ENCODE measurements at places on chromosomes 4 and X. TPM values are rescaled to one million over a fixed set of nuclear protein-coding genes. Genes with fewer than 3 reads are reported as not detected.

The ATP2B3 gene
- 0.42 TPM for total RNA-seq

The ADRA2C gene
- 14.8 TPM for total RNA-seq

The S100G gene
- total RNA-seq = not detected

The FGF5 gene
- total RNA-seq = not detected

The ZRSR2 gene
- total RNA-seq = 16.1 TPM

DNA sequence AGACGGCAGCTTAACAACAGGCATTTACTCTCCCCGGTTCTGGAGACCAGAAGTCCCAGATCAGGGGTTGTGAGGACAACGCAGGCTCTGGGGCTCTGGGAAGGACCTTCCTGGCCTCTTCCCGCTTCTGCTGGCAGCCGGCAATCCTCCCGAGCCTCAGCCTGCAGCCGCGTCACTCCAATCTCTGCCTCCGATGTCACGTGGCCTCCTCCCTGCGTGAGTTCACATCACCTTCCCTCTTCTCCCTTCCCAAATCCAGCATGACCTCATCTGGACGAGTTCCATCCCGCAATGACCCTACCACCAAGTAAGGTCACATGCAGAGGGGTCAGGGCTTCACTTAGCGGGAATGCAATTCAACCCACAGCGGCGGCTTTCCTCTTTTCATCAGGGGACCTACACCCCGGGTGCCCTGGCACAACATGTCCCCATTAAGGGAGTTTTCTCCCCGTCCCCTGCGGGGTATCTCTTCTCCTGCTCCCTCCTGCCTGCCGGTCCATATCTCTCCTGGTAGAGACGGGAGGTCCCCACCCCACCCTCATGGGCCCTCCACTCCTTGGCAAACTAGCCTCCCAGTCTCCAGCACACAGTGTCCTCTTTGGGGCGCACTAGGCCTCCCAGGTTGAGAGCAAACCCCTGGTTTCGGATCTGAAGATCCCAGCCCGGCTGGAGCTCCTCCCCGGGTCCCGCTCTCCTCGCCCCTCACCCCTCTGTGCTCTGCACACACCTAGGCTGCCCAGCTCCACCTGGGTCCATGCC, 25.5 kb downstream of the ABLIM2 start:
- DNase-seq = no peak
- no peaks in the 10 kb centered on the region for H3K36me3 ChIP-seq
- H3K27me3 ChIP-seq = no peaks in the 10 kb centered on the region
- no peak overlapping the region for H3K27ac ChIP-seq
- H3K4me1 ChIP-seq = no peaks in the 10 kb centered on the region

GRCh38 chr4:186829740-186830449, 106.2 kb upstream of the FAT1 start:
- no peaks in the 10 kb centered on the region for H3K27me3 ChIP-seq
- H3K27ac ChIP-seq = no peak overlapping the region
- no peak for DNase-seq
- H3K4me1 ChIP-seq = no peaks in the 10 kb centered on the region
- H3K36me3 ChIP-seq = no peaks in the 10 kb centered on the region
- no peak overlapping the region for H3K4me3 ChIP-seq

GRCh38 chr4:20017070-20017776, 234.5 kb upstream of the SLIT2 start:
- H3K4me1 ChIP-seq = no peaks in the 10 kb centered on the region
- H3K27ac ChIP-seq = no peak overlapping the region
- no peaks in the 10 kb centered on the region for H3K27me3 ChIP-seq
- no peak for DNase-seq
- no peaks in the 10 kb centered on the region for H3K36me3 ChIP-seq
- H3K4me3 ChIP-seq = no peak overlapping the region

DNA sequence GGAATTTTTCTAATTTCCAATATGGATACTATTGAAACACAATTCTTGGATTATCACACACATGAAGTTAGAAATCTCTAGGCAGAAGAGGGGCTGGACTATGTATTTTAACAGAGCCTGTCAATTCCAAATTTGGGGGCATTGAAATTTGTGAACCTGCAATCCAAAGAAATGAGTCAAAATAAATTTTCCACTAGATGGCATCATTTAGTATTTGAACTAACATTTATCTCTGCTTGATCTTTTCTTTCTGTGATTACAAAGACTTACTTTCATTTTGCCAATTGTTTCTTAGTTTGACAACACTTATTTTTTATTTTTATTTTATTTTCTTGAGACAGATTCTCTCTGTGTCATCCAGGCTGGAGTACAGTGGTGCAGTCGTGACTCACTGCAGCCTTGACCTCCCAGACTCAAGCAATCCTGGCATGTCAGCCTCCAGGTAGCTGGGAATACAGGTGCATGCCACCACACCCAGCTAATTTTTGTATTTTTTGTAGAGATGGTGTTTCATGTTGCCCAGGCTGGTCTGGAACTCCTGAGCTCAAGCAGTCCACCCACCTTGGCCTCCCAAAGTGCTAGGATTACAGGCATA, 2.7 kb upstream of the PYURF start:
- peaks cover 5% of the 10 kb centered on the region for H3K36me3 ChIP-seq
- peak; percentile 14 for DNase-seq
- H3K4me3 ChIP-seq = no peak overlapping the region
- H3K4me1 ChIP-seq = no peaks in the 10 kb centered on the region
- H3K27me3 ChIP-seq = no peaks in the 10 kb centered on the region
- H3K27ac ChIP-seq = no peak overlapping the region

DNA sequence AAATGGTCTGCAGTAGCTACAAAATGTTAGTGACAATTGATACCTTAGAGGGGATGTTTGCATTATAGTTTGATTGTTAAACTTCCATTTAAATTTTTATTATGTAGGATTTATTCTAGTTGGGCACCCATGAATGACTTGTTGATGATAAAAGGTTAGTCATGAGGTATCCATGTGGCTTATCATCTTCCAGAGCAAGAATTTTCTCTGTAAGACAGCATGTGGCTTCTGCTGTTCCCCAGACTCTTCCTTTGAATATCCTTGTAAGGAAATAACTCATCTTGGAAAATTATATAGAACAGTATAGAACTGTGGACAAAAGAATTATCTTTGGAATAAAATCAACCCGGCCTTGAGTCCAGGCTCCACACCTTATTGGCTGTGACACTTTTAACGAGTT, 40.1 kb upstream of the KLHL8 start:
- H3K4me1 ChIP-seq = peaks cover 6% of the 10 kb centered on the region
- no peak for DNase-seq
- no peaks in the 10 kb centered on the region for H3K27me3 ChIP-seq
- no peaks in the 10 kb centered on the region for H3K36me3 ChIP-seq
- H3K27ac ChIP-seq = no peak overlapping the region
- H3K4me3 ChIP-seq = no peak overlapping the region

- no peak overlapping the region for H3K4me3 ChIP-seq
- no peaks in the 10 kb centered on the region for H3K27me3 ChIP-seq
- H3K27ac ChIP-seq = no peak overlapping the region
Observed at GRCh38 chrX:26649534-26649933, 433.6 kb downstream of the MAGEB5 start.

- H3K4me1 ChIP-seq = no peaks in the 10 kb centered on the region
- H3K4me3 ChIP-seq = no peak overlapping the region
- no peak for DNase-seq
- peaks cover 70% of the 10 kb centered on the region for H3K36me3 ChIP-seq
- H3K27me3 ChIP-seq = no peaks in the 10 kb centered on the region
- H3K27ac ChIP-seq = no peak overlapping the region
Observed at GRCh38 chr4:1234811-1235292, 14.1 kb downstream of the CTBP1 start.

DNA sequence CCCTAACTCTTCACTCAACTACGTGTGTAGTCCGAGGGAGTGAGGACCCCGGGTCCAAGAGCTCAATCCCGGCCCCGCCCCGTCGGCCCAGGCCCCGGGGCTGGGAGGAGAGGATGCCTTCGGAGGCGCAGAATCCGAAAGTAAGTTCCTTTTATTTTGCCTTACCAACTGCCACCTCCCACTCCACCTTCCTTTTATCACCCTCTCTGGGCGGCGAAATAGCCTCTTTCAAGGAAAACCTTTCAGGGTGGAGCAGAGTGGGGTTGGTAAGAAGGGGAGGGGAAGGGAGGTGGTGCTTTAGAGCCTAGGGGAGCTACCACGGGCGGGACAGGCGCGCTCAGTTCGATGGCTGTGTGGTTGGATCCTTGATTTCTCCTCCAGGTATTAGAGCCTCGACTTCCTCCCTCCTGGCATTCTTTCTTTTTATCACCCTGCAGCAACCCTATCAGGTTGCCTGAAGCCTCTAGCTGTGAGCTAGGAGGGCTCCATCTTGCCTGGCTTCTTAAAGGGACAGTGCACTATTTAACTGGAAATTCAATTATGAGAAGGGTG, 191.2 kb downstream of the RRAGB start:
- no peak overlapping the region for H3K27ac ChIP-seq
- no peaks in the 10 kb centered on the region for H3K36me3 ChIP-seq
- H3K27me3 ChIP-seq = no peaks in the 10 kb centered on the region
- H3K4me3 ChIP-seq = peak overlapping the region; percentile 41

GRCh38 chrX:7709845-7710244, 133.1 kb upstream of the VCX start:
- H3K36me3 ChIP-seq = no peaks in the 10 kb centered on the region
- H3K27ac ChIP-seq = no peak overlapping the region
- no peaks in the 10 kb centered on the region for H3K4me1 ChIP-seq

GRCh38 chr4:37663552-37663951, 22.6 kb downstream of the RELL1 start:
- DNase-seq = no peak
- H3K4me1 ChIP-seq = peaks cover 10% of the 10 kb centered on the region
- no peaks in the 10 kb centered on the region for H3K36me3 ChIP-seq
- H3K27ac ChIP-seq = no peak overlapping the region
- H3K4me3 ChIP-seq = no peak overlapping the region

DNA sequence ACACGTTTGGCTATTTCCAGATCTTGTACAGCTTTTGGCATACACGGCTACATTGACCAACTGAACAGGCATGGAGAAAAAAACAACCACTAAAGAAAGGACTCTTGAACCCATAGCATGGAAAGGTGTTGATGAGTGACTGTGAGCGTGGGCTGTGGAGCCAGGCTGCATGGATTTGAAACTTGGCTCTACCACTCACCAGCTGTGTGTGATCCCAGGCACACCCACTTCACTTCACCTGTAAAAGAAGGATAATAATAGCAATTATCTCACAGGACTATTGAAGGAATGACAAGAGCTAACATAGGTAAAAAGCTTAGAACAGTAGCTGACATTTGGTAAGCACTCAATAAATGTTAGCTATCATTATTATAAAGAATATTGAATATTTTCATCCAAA, 301.7 kb upstream of the CPEB2 start:
- DNase-seq = no peak
- no peaks in the 10 kb centered on the region for H3K36me3 ChIP-seq
- H3K4me3 ChIP-seq = no peak overlapping the region
- no peaks in the 10 kb centered on the region for H3K27me3 ChIP-seq
- no peaks in the 10 kb centered on the region for H3K4me1 ChIP-seq

- H3K27me3 ChIP-seq = no peaks in the 10 kb centered on the region
- H3K36me3 ChIP-seq = no peaks in the 10 kb centered on the region
- peak; percentile 79 for DNase-seq
- H3K4me3 ChIP-seq = peak within 1 kb of the TSS; percentile 56
- H3K27ac ChIP-seq = peak within 1 kb of the TSS; percentile 53
- no peaks in the 10 kb centered on the region for H3K4me1 ChIP-seq
Observed at GRCh38 chrX:118726887-118727685, at the start of gene IL13RA1. TSS of gene IL13RA1 (plus strand) at chrX:118727606. CDS start at chrX:118727639, 33 bp downstream.

- H3K27me3 ChIP-seq = no peaks in the 10 kb centered on the region
- H3K4me3 ChIP-seq = no peak overlapping the region
- H3K4me1 ChIP-seq = no peaks in the 10 kb centered on the region
- peaks cover 22% of the 10 kb centered on the region for H3K36me3 ChIP-seq
Observed at GRCh38 chr4:17636696-17637622, 22.5 kb downstream of the MED28 start.

- H3K27me3 ChIP-seq = no peaks in the 10 kb centered on the region
- no peaks in the 10 kb centered on the region for H3K36me3 ChIP-seq
- H3K4me3 ChIP-seq = no peak overlapping the region
- H3K27ac ChIP-seq = no peak overlapping the region
Observed at GRCh38 chr4:25449688-25450087, 72.6 kb downstream of the ANAPC4 start.

DNA sequence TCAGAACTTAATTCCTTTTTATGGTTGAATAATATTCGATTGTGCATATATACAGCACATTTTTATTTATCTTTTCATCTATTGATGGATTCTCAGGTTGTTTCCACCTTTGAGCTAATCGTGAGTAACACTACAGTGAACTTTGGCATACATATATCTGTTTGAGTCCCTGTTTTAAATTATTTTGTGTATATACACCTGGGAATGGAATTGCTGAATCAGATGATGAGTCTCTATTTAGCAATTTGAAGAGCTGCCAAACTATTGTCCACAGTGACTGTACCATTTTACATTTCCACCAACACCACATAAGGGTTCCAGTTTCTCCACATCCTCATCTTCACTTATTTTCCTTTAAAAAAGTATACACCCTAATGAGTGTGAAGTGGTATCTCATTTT, 166.2 kb upstream of the FGF13 start:
- no peaks in the 10 kb centered on the region for H3K27me3 ChIP-seq
- no peaks in the 10 kb centered on the region for H3K4me1 ChIP-seq
- H3K36me3 ChIP-seq = no peaks in the 10 kb centered on the region

GRCh38 chr4:23773884-23774636, 115.8 kb downstream of the PPARGC1A start:
- H3K27me3 ChIP-seq = no peaks in the 10 kb centered on the region
- no peaks in the 10 kb centered on the region for H3K36me3 ChIP-seq
- DNase-seq = no peak
- no peaks in the 10 kb centered on the region for H3K4me1 ChIP-seq

DNA sequence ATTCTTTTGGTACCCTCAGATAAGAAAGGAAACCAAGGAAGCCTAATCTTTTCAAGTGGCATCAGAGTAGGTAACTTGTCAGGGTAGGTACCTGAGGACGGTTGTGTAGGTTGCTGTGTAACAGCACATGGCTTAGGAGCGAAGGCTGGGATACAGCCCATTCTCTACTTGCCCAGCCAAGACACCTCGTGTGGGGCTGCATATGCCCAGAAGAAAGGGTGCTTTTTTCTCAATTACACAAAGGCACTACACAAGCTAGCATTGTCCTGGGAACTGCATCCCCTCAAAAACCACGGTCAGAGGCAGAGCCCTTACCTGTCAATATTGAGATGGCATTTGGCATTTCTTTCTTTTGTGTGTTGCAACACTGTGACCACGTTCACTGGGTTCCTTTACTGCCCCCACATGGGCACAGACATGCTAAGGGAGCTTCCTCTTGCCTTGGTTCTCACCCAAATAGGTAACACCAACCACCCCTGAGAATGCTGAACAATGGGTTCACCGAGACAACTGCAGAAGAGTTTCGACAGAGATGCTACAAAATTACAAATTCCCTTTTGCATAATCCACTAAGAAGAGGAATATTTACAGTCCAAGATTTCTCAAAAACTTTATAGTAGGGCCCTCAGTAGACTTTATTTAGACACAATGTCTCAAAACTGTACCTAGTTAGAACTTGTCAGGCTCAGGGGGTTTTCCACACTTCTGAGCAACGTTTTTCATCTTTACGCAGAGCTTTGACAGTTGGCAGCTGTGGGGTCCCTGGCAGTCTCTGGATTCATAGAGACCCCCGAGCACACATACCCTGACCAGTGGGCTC, 35.8 kb upstream of the TNIP3 start:
- no peaks in the 10 kb centered on the region for H3K27me3 ChIP-seq
- no peak overlapping the region for H3K4me3 ChIP-seq
- H3K4me1 ChIP-seq = no peaks in the 10 kb centered on the region
- no peak for DNase-seq

Measured in A673 (cell line).